ENCODE measurements at places on chromosomes 11 and 22. TPM values are rescaled to one million over a fixed set of nuclear protein-coding genes. Genes with fewer than 3 reads are reported as not detected.

The TEX12 gene
- 0.51 TPM for total RNA-seq

The WT1 gene
- total RNA-seq, result not detected

The TRAF6 gene
- total RNA-seq, result 11.5 TPM

The MUC2 gene
- not detected for total RNA-seq

The MCHR1 gene
- 2.1 TPM for total RNA-seq

- H3K27ac ChIP-seq, result no peak overlapping the region
- H3K4me1 ChIP-seq, result no peaks in the 10 kb centered on the region
- H3K36me3 ChIP-seq, result no peaks in the 10 kb centered on the region
- H3K27me3 ChIP-seq, result no peaks in the 10 kb centered on the region
These were observed 23.0 kb downstream of the PPIL2 start for GRCh38 chr22:21688706-21689381.

GRCh38 chr11:86765878-86766277 is 34.5 kb upstream of the PRSS23 start:
- H3K36me3 ChIP-seq, result no peaks in the 10 kb centered on the region
- no peaks in the 10 kb centered on the region for H3K27me3 ChIP-seq
- no peak overlapping the region for H3K4me3 ChIP-seq
- H3K27ac ChIP-seq, result no peak overlapping the region

DNA sequence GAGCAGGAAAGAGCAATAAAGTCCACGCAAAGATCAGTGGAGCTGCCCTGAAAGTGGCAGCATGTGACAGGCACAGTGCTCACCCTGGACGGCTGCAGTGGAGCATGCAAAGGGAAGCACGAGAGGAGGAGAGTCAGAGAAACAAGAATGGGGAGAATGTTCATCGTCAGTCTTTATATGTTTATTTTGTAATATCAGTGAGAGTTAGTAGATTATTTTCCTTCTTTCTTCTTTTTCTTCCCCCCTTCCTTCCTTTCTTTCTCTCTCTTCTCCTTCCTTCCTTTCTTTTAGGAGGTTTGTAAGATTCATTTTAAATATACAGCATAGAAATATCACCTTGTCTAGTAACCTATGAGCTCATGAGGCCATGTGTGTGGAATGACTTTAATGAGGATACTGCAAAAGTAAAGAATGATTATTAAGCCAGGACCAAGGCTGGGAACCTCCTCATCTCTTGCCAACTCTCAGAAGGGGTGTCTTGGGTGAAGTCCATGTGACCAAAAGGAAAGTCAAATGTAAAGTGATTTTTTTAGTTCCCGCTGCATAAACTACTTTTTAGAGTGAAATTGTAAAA is 321.1 kb downstream of the AASDHPPT start:
- H3K36me3 ChIP-seq, result no peaks in the 10 kb centered on the region
- no peak overlapping the region for H3K27ac ChIP-seq
- H3K4me3 ChIP-seq, result no peak overlapping the region
- H3K27me3 ChIP-seq, result no peaks in the 10 kb centered on the region
- DNase-seq, result no peak

DNA sequence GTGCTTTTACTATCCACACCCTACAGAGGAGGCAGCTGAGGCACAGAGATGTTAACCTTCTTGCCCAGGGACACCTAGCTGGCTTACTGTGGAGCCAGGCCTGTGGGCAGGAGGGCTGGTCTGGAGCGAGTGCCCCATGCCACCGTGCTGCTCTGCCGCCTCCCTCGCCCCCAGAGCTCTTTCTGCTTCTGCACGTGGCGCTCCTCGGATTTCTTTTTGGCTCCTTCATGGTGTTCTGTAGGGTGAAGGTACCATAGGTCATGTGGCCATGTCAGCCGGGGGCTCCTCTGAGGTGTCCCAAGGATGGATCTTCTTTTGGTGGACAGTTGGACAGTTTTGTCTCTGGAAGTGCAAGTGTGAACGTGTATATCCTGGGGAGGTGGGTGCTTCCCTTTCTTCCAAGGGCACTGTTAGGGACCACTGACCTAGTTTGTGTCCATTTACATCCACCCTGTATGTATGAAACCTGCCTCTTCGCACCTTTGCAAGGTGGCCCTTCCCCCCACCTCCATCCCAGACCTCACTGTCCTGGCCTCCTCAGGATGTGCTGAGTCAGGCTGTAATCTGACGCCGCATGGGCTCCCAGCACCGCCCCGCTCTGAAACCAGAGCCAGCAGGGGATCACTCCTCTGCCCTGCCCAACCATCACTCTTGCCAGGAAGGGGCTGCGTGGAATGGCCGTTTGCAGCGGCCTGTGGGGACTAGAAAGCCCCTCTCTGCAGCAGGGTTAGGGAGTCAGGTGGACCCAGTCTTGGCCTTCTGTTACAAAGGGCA is 31.7 kb downstream of the POLR3H start:
- no peak overlapping the region for H3K4me3 ChIP-seq
- H3K36me3 ChIP-seq, result no peaks in the 10 kb centered on the region

GRCh38 chr11:47711225-47711624 is 3.9 kb downstream of the AGBL2 start:
- no peak for DNase-seq
- H3K27me3 ChIP-seq, result no peaks in the 10 kb centered on the region
- H3K36me3 ChIP-seq, result no peaks in the 10 kb centered on the region
- H3K4me1 ChIP-seq, result no peaks in the 10 kb centered on the region
- H3K27ac ChIP-seq, result no peak overlapping the region
- H3K4me3 ChIP-seq, result no peak overlapping the region

- peak overlapping the region; percentile 87 for H3K4me3 ChIP-seq
- H3K36me3 ChIP-seq, result no peaks in the 10 kb centered on the region
- H3K4me1 ChIP-seq, result peaks cover 13% of the 10 kb centered on the region
These were observed 59.0 kb upstream of the WNT7B start for GRCh38 chr22:46035742-46036557.

- DNase-seq, result no peak
- no peak overlapping the region for H3K27ac ChIP-seq
- H3K36me3 ChIP-seq, result no peaks in the 10 kb centered on the region
- H3K27me3 ChIP-seq, result no peaks in the 10 kb centered on the region
- H3K4me3 ChIP-seq, result no peak overlapping the region
These were observed 30.7 kb upstream of the TEF start for GRCh38 chr22:41351011-41351410.

GRCh38 chr11:65575568-65576231 is at the start of gene EHBP1L1:
EHBP1L1 (plus strand) TSS chr11:65576053; CDS start chr11:65576303, 250 bp downstream.
- peaks cover 53% of the 10 kb centered on the region for H3K27me3 ChIP-seq
- no peak within 1 kb of the TSS for H3K27ac ChIP-seq
- DNase-seq, result peak; percentile 77
- peak within 1 kb of the TSS; percentile 50 for H3K4me3 ChIP-seq
- H3K36me3 ChIP-seq, result no peaks in the 10 kb centered on the region
- peaks cover 21% of the 10 kb centered on the region for H3K4me1 ChIP-seq

- H3K36me3 ChIP-seq, result no peaks in the 10 kb centered on the region
- H3K27ac ChIP-seq, result no peak overlapping the region
- no peaks in the 10 kb centered on the region for H3K27me3 ChIP-seq
- DNase-seq, result no peak
- no peak overlapping the region for H3K4me3 ChIP-seq
These were observed 43.7 kb downstream of the ZBTB16 start for GRCh38 chr11:114102993-114103896.

DNA sequence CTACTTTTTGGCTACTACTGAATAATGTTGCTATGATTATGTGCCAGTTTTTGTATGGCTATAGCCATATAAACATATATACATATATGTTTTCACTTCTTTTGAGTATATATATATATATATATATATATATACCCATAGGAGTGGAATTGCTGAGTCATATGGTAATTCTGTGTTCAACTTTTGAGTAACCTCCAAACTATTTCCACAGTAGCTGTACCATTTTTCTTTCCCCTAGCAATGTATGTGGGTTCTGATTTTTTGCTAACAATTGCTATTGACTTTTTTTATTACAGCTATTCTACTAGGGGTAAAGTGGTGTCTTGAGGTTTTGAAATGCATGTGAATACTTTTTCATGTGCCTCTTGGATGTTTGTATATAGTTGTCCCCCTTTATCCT is 30.4 kb downstream of the CBL start:
- H3K4me3 ChIP-seq, result no peak overlapping the region
- H3K27ac ChIP-seq, result no peak overlapping the region
- no peaks in the 10 kb centered on the region for H3K27me3 ChIP-seq
- H3K36me3 ChIP-seq, result no peaks in the 10 kb centered on the region

GRCh38 chr11:116388146-116388545 is 384.6 kb downstream of the BUD13 start:
- DNase-seq, result no peak
- no peaks in the 10 kb centered on the region for H3K36me3 ChIP-seq
- H3K27ac ChIP-seq, result no peak overlapping the region
- H3K27me3 ChIP-seq, result no peaks in the 10 kb centered on the region
- no peak overlapping the region for H3K4me3 ChIP-seq

- peaks cover 28% of the 10 kb centered on the region for H3K4me1 ChIP-seq
- no peaks in the 10 kb centered on the region for H3K36me3 ChIP-seq
- H3K27ac ChIP-seq, result no peak within 1 kb of the TSS
- no peak within 1 kb of the TSS for H3K4me3 ChIP-seq
These were observed at the start of gene PLAAT4 for GRCh38 chr11:63536669-63537292. PLAAT4 (plus strand) TSS chr11:63536808; CDS start chr11:63536869, 61 bp downstream.

GRCh38 chr22:38845004-38845740 is 1.3 kb upstream of the NPTXR start:
- DNase-seq, result no peak
- H3K4me3 ChIP-seq, result no peak overlapping the region
- no peak overlapping the region for H3K27ac ChIP-seq
- H3K27me3 ChIP-seq, result peaks cover 92% of the 10 kb centered on the region

- no peak overlapping the region for H3K27ac ChIP-seq
- no peak overlapping the region for H3K4me3 ChIP-seq
- DNase-seq, result no peak
- no peaks in the 10 kb centered on the region for H3K27me3 ChIP-seq
- no peaks in the 10 kb centered on the region for H3K36me3 ChIP-seq
- peaks cover 66% of the 10 kb centered on the region for H3K4me1 ChIP-seq
These were observed 137.1 kb downstream of the ARHGAP42 start for GRCh38 chr11:100824041-100824809.

- H3K36me3 ChIP-seq, result no peaks in the 10 kb centered on the region
- no peaks in the 10 kb centered on the region for H3K27me3 ChIP-seq
- H3K4me1 ChIP-seq, result no peaks in the 10 kb centered on the region
These were observed 55.6 kb upstream of the RRM1 start for GRCh38 chr11:4039011-4039410.

DNA sequence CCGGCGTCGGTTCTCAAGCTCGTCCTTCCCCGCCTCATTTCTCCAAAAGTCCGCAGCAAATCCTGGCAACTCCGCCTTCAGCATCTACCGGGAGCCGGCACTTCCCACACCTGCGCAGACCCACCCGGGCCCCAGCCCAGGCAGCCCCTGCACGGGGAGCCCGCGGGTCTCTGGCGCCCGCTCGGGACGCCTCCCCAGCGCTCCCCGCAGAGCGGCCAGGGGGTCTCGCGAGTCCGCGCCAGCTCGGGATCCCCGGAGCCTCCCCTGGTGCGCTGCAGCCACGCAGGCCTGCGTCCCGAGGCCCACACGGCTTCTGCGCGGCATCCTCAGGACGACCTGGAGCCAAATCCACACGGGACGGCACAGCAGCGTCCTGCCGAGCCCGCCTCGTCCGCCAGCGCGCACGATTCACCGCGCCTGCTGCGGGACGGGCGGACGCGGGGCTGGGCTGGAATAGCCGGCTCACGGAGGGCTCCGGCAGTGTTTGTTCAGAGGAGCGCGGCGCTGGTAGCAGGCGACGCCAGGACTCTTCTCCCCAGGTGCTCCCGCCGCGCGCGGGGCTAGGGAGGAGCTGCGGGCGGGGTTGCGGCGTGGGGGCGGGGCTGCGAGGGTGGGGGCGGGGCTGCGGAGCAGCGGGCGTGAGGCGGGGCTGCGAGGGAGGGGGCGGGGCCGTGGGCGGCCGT is 816 bp upstream of the PHRF1 start:
- peaks cover 30% of the 10 kb centered on the region for H3K4me1 ChIP-seq
- peak overlapping the region; percentile 67 for H3K4me3 ChIP-seq
- H3K27ac ChIP-seq, result no peak overlapping the region
- no peaks in the 10 kb centered on the region for H3K36me3 ChIP-seq
- peak; percentile 96 for DNase-seq

- no peak overlapping the region for H3K27ac ChIP-seq
- H3K4me1 ChIP-seq, result no peaks in the 10 kb centered on the region
- no peaks in the 10 kb centered on the region for H3K27me3 ChIP-seq
- no peak for DNase-seq
- no peaks in the 10 kb centered on the region for H3K36me3 ChIP-seq
These were observed 60.3 kb upstream of the POU2AF2 start for GRCh38 chr11:111185266-111185665.

- no peak overlapping the region for H3K4me3 ChIP-seq
- no peaks in the 10 kb centered on the region for H3K27me3 ChIP-seq
- H3K27ac ChIP-seq, result no peak overlapping the region
- no peaks in the 10 kb centered on the region for H3K36me3 ChIP-seq
- no peak for DNase-seq
These were observed 9.0 kb downstream of the NEAT1 start for GRCh38 chr11:65431451-65432099.

GRCh38 chr22:42270176-42270509 is 310 bp downstream of the TCF20 start:
- H3K4me3 ChIP-seq, result peak overlapping the region; percentile 88
- peaks cover 38% of the 10 kb centered on the region for H3K4me1 ChIP-seq
- no peaks in the 10 kb centered on the region for H3K27me3 ChIP-seq
- no peak for DNase-seq
- H3K27ac ChIP-seq, result peak overlapping the region; percentile 14

GRCh38 chr11:82989628-82990404 is 81.9 kb downstream of the RAB30 start:
- peaks cover 19% of the 10 kb centered on the region for H3K4me1 ChIP-seq
- DNase-seq, result peak; percentile 70
- H3K4me3 ChIP-seq, result no peak overlapping the region
- no peaks in the 10 kb centered on the region for H3K36me3 ChIP-seq

- DNase-seq, result peak; percentile 61
- peaks cover 15% of the 10 kb centered on the region for H3K4me1 ChIP-seq
- peaks cover 22% of the 10 kb centered on the region for H3K36me3 ChIP-seq
- H3K27me3 ChIP-seq, result no peaks in the 10 kb centered on the region
These were observed 87.0 kb upstream of the CLNS1A start for GRCh38 chr11:77724636-77725035.

DNA sequence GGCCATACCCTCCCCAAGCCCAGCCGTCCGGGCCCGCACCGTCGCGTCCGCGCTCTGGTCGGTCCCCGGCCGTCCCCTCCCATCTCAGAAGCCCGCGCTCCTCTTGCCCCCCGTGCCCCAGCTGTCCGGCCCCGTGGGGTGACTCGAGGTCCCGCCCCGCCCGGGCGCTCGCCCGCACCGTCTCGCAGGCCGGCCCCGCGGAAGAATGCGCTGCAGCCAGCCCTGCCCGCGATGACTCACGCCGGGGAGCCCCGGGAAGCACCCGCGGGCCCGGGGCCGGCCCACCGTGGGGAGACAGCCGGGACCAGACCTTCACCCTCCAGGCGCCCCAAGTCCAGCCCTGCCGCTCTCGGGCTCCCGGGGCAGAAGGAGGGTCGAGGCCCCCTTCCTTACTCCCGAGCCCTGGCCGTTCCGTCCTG is 320 bp upstream of the PHLDA2 start:
- H3K36me3 ChIP-seq, result no peaks in the 10 kb centered on the region
- H3K4me1 ChIP-seq, result no peaks in the 10 kb centered on the region
- no peak for DNase-seq
- peaks cover 61% of the 10 kb centered on the region for H3K27me3 ChIP-seq

- no peaks in the 10 kb centered on the region for H3K36me3 ChIP-seq
- no peaks in the 10 kb centered on the region for H3K27me3 ChIP-seq
- no peak overlapping the region for H3K4me3 ChIP-seq
- no peak overlapping the region for H3K27ac ChIP-seq
These were observed 7.9 kb downstream of the MRPL16 start for GRCh38 chr11:59802639-59803176.

Data from neural progenitor cell (in vitro differentiated cells).